Activated CD8-positive, alpha-beta T cell treated with anti-CD3 and anti-CD28 coated beads for 36 hours (primary cell): ENCODE measurements at places on chromosomes 1 and 21. TPM values are rescaled to one million over a fixed set of nuclear protein-coding genes. Genes with fewer than 3 reads are reported as not detected.

GRCh38 chr1:146051452-146051851, 29.9 kb upstream of the HJV start:
- peaks cover 21% of the 10 kb centered on the region for H3K4me1 ChIP-seq
- DNase-seq = no peak
- H3K27me3 ChIP-seq = no peaks in the 10 kb centered on the region
- peak overlapping the region; percentile 96 for H3K4me3 ChIP-seq
- H3K27ac ChIP-seq = peak overlapping the region; percentile 100

RO60 gene
- total RNA-seq = 56.2 TPM

GRCh38 chr1:93349231-93350135, 3.8 kb downstream of the DR1 start:
- H3K27me3 ChIP-seq = no peaks in the 10 kb centered on the region
- H3K27ac ChIP-seq = peak overlapping the region; percentile 73
- DNase-seq = no peak
- peaks cover 37% of the 10 kb centered on the region for H3K36me3 ChIP-seq

GRCh38 chr1:73766786-73767348, 431.1 kb downstream of the LRRIQ3 start:
- no peak for DNase-seq
- no peaks in the 10 kb centered on the region for H3K4me1 ChIP-seq
- no peaks in the 10 kb centered on the region for H3K27me3 ChIP-seq
- no peak overlapping the region for H3K27ac ChIP-seq

- H3K4me1 ChIP-seq = peaks cover 33% of the 10 kb centered on the region
- no peak overlapping the region for H3K4me3 ChIP-seq
- peak overlapping the region; percentile 27 for H3K27ac ChIP-seq
- no peak for DNase-seq
Observed at GRCh38 chr1:193131266-193131860, 9.5 kb downstream of the CDC73 start.

GRCh38 chr21:44700101-44701022, 3.4 kb downstream of the KRTAP10-12 start:
- H3K27ac ChIP-seq = no peak overlapping the region
- no peak for DNase-seq
- H3K27me3 ChIP-seq = peaks cover 59% of the 10 kb centered on the region
- no peak overlapping the region for H3K4me3 ChIP-seq
- peaks cover 2% of the 10 kb centered on the region for H3K4me1 ChIP-seq

DNA sequence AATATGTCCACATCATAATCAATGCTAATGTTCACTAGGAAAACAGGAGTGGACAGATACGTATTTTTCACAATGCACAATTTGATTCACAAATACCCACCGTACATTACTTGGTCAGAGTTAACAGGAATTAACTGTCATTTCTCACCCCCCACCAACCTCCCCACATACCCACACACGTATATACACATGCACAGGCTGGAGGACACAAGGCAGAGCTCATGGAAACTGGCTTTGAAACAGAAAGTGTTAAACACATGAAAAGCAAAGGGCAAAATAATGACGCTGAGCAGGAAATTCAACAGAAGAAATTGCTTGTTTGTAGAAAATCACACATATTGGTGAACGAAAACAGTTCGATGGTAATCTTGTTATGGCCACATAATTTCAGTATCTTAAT, 188.4 kb upstream of the DMRTA2 start:
- H3K27me3 ChIP-seq = no peaks in the 10 kb centered on the region
- H3K4me3 ChIP-seq = no peak overlapping the region
- peaks cover 20% of the 10 kb centered on the region for H3K4me1 ChIP-seq
- peak; percentile 43 for DNase-seq
- peak overlapping the region; percentile 43 for H3K27ac ChIP-seq

LRRC53 gene
- not detected for total RNA-seq

DNA sequence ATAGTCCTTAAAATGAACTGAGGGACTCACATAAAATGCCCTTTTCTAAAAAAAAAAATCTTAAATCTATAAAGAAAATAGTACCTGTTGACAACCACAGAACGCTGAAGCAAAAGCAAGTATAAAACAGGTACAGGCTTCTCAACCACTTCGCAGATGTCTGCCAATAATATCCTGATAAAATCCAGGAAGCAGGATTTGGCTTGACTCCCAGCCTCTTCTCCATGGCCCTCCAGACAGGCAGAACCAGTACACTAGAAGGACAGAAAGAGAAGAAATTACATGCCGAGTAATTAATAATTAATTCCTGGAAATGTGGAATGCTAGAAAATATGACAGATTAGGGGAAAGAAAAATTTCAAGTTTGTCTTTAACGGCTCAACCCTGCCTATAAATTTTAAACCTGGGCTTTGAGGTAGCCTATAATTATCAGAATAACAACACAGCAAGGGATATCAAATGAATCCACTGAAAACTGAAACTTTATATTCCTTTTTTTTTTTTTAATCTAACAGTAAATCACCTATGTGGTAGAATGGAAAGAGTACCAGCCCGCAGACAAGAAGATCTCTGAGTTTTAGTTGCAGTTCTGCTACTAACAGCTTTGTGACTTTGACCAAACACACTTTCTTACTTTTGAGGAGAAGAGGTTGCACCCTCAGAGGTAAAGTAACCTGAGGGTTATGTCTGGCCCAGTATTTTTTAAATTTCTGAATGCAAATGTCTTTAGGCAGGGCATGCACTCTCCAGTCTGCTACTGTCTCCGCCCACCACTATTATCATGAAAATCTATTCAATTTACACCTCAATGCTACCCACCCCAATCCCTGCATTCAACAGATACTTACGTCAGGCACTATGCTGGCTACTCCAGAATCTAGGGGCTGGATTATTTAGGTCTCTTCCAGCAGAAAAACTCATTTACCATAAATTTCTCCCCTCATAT, 2.7 kb downstream of the KIAA0319L start:
- H3K4me1 ChIP-seq = peaks cover 37% of the 10 kb centered on the region
- peaks cover 20% of the 10 kb centered on the region for H3K36me3 ChIP-seq
- no peaks in the 10 kb centered on the region for H3K27me3 ChIP-seq
- no peak for DNase-seq

GRCh38 chr1:101745551-101746270, 251.0 kb downstream of the OLFM3 start:
- H3K27me3 ChIP-seq = no peaks in the 10 kb centered on the region
- DNase-seq = no peak
- H3K36me3 ChIP-seq = no peaks in the 10 kb centered on the region
- H3K4me1 ChIP-seq = no peaks in the 10 kb centered on the region

DNA sequence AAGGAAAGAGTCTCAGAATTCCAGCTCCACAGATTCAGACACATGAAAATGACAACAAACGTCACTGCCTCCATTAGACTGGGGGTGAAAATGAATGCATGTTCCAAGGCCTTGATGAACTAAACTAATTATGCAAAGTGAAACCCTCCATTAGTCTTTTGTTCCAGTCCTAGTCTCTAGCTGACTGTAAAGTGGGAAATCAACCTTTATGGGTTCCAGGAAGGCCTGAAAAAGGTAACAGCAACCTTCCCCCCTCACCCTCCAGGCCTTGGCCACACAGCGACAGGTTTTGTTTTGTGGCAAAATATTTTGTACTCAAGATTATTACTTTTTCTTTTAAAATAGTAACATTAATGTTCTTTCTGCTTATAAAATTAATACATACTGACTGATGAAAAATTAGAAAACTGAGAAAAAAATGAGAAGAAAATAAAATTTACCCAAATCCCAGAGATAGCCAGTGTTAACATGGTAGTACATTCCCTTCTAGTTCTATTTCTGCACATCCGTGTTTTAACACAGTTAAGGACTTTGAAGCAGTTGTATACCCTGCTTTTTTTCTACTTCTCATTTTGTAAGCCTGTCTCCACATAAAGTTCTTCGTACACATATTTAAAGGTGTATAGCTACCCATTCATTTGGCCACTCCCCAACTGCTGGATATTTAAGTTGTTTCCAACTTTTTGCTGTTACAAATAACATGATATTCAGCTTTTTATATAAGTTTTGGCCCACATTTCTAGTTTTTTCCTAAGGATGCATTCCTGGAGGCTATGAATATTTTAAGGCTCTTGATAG, 60.9 kb downstream of the CD2 start:
- H3K36me3 ChIP-seq = peaks cover 40% of the 10 kb centered on the region
- H3K4me1 ChIP-seq = peaks cover 74% of the 10 kb centered on the region
- peak overlapping the region; percentile 96 for H3K27ac ChIP-seq
- H3K4me3 ChIP-seq = peak overlapping the region; percentile 75
- no peaks in the 10 kb centered on the region for H3K27me3 ChIP-seq

FAM43B gene
- total RNA-seq = not detected

DNA sequence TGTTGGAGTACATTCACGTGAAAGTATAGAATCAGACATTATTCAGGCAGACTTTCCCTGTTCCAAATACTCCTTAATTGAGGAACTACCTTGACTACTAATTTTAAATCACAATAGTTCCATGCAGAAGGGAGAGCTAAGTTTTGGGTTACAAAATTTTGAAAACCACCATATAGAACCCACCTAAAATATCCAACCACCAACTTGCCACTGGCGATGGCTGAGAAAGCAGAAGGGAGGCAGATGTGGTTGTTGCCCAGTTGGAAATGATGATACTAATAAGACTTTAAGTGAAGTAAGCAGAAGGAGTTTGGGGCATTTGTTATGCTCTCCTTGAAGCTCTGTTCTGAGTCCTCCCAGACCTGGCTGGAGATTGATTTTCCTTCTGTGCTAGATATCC, 190.7 kb downstream of the HLX start:
- H3K4me3 ChIP-seq = no peak overlapping the region
- H3K4me1 ChIP-seq = peaks cover 4% of the 10 kb centered on the region
- H3K36me3 ChIP-seq = no peaks in the 10 kb centered on the region
- no peak for DNase-seq

- no peak for DNase-seq
- peaks cover 1% of the 10 kb centered on the region for H3K27me3 ChIP-seq
- H3K4me1 ChIP-seq = no peaks in the 10 kb centered on the region
- H3K36me3 ChIP-seq = no peaks in the 10 kb centered on the region
Observed at GRCh38 chr21:38884440-38884839, 78.7 kb downstream of the ETS2 start.

DNA sequence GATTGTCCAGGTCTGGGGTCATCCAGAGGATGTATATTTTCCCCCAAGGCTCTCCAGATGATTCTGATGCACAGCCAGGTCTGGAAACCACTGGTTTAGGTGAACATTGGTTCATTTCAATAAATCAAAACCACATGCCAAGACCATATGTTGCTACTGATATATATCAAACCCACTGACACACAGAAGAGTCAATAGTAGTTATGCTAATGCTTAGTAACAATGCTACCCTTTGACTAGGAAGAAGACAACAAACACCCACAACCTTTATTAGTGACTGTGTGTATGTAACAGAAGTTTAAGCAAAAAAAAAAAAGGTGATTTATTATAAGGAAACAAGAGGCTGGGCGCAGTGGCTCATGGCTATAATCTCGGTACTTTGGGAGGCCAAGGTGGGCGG, 35.6 kb upstream of the POU2F1 start:
- no peak for DNase-seq
- H3K4me3 ChIP-seq = no peak overlapping the region
- no peaks in the 10 kb centered on the region for H3K4me1 ChIP-seq
- H3K36me3 ChIP-seq = no peaks in the 10 kb centered on the region
- H3K27ac ChIP-seq = no peak overlapping the region

DNA sequence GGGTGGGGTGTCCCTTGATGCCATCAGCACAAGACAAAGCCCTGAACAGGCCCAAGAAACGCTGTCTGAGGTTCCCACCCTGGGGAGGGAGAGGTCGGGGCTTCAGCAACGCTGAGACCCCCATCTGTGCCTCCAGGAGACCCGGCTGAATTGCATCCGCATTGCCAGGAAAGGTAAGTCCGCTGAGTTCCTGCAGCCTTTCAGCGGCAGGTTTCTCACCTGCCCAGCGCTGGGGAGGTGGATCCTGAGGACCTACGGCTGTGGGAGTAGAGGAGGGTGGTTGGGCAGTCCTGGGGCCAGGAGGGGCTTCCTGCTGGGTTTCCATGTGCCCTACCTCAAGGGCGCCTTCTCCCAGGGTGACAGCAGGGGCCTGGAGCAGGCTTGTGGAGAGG, 47.5 kb downstream of the PTPRU start:
- H3K4me1 ChIP-seq = peaks cover 4% of the 10 kb centered on the region
- no peak overlapping the region for H3K27ac ChIP-seq

CR1L gene
- total RNA-seq = not detected

SLC44A5 gene
- 0.11 TPM for total RNA-seq

DNA sequence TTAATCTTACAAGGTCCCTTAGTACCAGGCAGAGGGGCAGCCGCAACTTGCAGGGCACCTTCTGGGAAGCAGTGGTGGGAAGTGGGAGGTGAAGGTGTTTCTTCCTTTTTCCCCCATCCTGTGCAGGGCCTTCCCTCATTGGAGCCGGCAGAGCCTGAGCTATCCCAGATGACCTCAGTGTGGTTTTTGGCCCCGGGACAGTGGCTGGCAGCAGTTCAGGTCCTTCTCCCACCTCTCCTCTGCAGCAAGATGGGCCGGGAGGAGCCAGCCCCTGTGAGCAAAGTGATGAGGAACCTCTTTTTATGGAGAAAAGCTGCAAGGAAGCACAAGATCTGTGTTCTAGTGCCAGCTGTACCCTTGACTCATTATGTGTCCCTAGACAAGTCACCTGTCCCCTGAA, 6.8 kb downstream of the PFKFB2 start:
- H3K4me1 ChIP-seq = no peaks in the 10 kb centered on the region
- no peak for DNase-seq
- no peaks in the 10 kb centered on the region for H3K27me3 ChIP-seq
- H3K4me3 ChIP-seq = no peak overlapping the region
- H3K36me3 ChIP-seq = no peaks in the 10 kb centered on the region

DNA sequence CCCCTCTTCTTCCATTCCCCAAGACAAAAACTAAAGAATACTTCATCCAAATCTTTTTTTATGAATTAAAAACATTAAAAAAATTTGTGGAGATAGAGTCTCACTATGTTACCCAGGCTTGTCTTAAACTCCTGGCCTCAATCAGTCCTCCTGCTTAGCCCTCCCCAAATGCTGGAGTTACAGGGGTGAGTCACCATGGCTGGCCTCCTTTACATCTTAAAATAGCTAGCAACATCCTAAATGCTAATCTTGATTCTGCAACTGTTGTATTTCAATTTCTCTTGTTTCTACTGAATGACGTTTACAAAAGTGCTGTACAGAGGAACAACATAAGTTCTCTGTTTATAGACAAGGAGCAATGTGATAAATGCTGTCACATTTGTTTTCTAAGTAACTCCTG, 483.5 kb downstream of the ADGRL2 start:
- H3K4me1 ChIP-seq = no peaks in the 10 kb centered on the region
- no peak overlapping the region for H3K27ac ChIP-seq
- H3K36me3 ChIP-seq = no peaks in the 10 kb centered on the region

OLFML2B gene
- not detected for total RNA-seq
